Right lobe of liver (tissue), 6 donors: ENCODE measurements at places on chromosomes 4 and X. TPM values are rescaled to one million over a fixed set of nuclear protein-coding genes. Genes with fewer than 3 reads are reported as not detected.

DNA sequence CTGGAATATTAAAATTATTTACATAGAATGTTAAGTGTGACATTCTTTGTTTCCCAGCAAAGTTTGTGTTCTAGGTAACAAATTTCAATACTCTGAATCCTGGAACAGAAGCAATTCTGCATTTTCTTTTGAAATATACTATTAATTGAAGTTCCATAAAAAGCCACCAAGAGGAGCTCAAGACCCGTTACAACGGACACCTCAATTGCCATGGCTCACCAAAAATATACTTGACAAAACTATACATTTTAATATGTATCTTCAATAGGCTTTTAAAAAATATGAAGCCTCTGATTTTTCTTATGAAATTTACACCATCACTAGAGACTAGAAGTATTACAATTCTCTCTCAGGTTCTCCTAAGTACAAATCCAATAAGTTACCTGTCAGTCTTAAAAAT is 111.4 kb downstream of the NYX start:
- H3K36me3 ChIP-seq = no peaks in the 10 kb centered on the region
- no peak overlapping the region for H3K27ac ChIP-seq
- H3K27me3 ChIP-seq = no peaks in the 10 kb centered on the region
- no peaks in the 10 kb centered on the region for H3K4me1 ChIP-seq

DNA sequence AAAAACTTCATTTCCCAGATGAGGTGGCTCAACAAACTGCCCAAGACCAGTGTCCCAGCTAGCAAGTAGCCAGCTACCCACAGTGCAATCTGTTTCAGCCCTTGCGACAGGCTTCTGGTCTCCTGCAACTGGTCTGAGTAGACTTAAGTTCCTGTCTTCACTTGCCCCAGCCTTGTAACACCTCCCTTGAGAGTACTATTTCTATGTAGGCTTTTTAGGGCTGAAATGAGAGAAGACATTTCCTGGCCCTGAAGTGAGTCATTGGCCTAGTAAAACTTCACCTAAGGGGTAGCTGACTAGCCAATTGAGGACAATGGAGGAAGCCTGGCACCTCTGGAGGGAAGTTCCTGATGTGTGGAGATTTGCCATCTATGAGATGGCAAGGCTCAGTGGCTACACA is 80.1 kb upstream of the STIM2 start:
- no peaks in the 10 kb centered on the region for H3K4me1 ChIP-seq
- no peaks in the 10 kb centered on the region for H3K36me3 ChIP-seq
- no peak for DNase-seq
- no peak overlapping the region for H3K27ac ChIP-seq
- no peak overlapping the region for H3K4me3 ChIP-seq

- no peak overlapping the region for H3K27ac ChIP-seq
- H3K36me3 ChIP-seq = no peaks in the 10 kb centered on the region
- no peaks in the 10 kb centered on the region for H3K4me1 ChIP-seq
- H3K27me3 ChIP-seq = no peaks in the 10 kb centered on the region
These were observed 139.2 kb downstream of the PCDH18 start for GRCh38 chr4:137393044-137393443.

- no peaks in the 10 kb centered on the region for H3K4me1 ChIP-seq
- DNase-seq = no peak
- no peaks in the 10 kb centered on the region for H3K36me3 ChIP-seq
These were observed 505.4 kb upstream of the FAM241A start for GRCh38 chr4:111639876-111640275.

DNA sequence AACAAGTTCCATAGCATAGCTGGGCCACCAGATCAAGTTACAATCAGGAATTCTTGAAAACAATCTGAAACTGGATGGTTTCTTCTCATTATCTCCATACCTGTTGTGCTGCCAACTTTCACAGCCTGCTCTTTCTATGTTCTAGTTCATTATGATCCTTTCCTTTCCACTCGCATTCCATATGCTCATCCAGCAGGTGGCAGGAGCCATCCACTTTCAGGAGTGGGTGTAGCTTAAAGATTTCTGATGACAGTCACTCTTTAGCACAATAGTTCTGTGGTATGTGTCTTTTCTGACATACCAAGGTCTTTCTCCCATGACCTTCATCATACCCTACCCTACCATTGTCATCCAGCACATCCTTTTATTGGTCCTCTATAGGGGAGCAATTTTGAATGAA is 46.4 kb downstream of the PAGE2 start:
- peaks cover 3% of the 10 kb centered on the region for H3K27me3 ChIP-seq
- no peak overlapping the region for H3K27ac ChIP-seq
- DNase-seq = peak; percentile 56
- H3K36me3 ChIP-seq = no peaks in the 10 kb centered on the region
- H3K4me3 ChIP-seq = no peak overlapping the region

DNA sequence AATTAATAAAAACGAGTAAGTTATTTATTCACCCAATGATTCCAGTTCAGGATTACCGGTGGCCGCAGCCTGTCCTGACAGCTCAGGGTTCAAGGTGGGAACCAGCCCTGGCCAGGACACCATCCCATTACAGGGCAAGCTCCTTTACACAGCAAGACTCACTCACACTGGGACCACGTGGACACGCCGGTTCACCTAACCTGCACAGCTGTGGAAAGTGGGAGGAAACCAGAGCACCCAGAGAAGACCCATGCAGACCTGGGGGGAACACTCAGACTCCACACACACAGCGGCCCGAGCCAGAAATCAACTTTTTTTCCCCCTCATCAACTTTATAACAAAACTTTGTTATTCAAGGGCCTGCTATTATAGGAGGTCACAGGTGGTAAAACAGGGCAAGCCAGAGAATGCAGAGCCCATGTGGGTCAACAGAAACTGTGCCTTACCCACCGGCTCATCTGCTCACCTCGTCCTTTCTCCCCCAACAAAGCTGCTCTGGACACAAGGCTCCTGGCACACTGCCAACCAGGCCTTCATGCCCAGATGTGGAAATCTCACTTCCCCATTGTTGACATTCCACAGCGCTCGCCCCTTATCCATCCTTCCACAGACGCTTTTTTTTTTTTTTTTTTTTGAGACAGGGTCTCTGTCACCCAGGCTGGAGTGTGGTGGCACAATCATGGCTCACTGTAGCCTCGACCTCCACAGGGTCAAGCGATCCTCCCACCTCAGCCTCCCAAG is 8.0 kb upstream of the ODAPH start:
- no peak for DNase-seq
- no peaks in the 10 kb centered on the region for H3K27me3 ChIP-seq
- H3K36me3 ChIP-seq = no peaks in the 10 kb centered on the region
- no peak overlapping the region for H3K4me3 ChIP-seq

DNA sequence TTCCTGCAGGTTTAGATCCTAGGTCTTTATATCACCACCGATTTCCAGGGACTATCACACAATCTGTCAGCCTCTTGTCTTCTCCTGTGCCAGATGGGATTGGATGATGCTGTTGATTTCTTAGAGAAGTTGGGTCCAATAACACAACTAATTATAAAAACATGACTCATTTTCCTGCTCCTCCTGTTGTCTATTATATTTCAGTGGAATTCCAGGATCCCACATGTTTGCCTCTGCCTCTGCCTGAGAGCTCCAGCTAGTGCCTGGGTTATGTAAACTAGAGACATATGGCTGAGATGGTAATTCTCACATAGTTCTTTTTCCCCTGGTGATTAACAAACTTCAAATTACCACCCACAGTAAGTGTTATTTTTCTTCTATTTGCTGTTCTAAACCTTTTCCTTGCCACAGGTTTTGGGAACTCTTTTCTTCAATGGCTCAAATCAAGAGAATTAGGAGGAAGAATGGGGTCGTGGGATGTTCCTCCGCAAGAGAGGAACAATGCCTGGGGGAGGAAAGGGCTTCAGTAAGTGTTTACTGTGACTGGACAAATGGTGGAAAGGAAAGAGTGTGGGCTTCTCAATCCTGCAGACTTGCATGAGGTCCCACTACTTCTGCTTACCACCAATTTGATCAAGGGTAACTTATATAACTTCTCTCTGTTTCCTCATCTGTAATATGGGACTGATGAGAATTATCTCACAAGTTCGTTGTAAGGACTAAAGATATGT is 3.4 kb upstream of the HOPX start:
- H3K36me3 ChIP-seq = no peaks in the 10 kb centered on the region
- no peaks in the 10 kb centered on the region for H3K27me3 ChIP-seq
- H3K27ac ChIP-seq = no peak overlapping the region
- DNase-seq = no peak

DNA sequence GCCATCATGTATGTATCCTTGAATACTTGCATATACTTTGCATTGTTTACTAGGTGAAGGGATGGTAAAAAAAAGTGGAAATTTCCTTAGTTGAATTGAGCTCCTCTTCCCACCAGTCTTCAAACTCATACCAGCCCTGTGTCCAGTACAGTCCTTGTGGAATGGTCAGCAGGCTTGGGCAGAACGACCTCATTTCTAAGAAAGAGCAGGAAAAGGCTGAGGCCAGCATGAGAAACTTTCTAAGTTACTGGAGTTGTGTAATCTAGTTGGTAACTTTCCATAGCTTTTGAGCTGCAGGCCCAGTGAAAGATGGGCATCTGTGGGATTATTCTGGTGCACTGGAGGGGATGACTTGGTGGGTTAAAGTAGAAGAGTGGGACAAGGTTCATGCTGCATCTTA is 87.6 kb downstream of the DCUN1D4 start:
- H3K4me1 ChIP-seq = no peaks in the 10 kb centered on the region
- H3K27ac ChIP-seq = no peak overlapping the region
- no peak overlapping the region for H3K4me3 ChIP-seq
- no peak for DNase-seq

GRCh38 chr4:88822034-88822789 is 124.6 kb upstream of the NAP1L5 start:
- no peak for DNase-seq
- H3K27ac ChIP-seq = peak overlapping the region; percentile 79
- no peaks in the 10 kb centered on the region for H3K4me1 ChIP-seq
- H3K36me3 ChIP-seq = no peaks in the 10 kb centered on the region
- no peaks in the 10 kb centered on the region for H3K27me3 ChIP-seq
- peak overlapping the region; percentile 46 for H3K4me3 ChIP-seq

DNA sequence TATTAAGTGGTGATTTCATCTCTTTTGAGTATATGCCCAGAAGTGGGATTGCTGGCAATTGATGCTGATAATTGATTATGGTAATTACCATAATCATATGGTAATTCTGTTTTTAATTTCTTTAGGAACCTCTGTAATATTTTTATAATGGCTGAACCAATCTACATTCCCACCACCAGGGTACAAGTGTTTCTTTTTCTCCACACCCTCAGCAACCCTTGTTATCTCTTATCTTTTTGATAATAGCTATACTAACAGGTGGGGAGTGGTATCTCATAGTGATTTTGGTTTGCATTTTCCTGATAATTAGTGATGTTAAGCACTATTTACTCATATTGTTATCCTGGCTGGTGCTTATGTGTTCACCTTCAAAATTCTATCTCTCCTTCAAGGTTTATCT is 212.6 kb downstream of the FMR1NB start:
- H3K36me3 ChIP-seq = no peaks in the 10 kb centered on the region
- H3K27me3 ChIP-seq = no peaks in the 10 kb centered on the region
- no peak overlapping the region for H3K27ac ChIP-seq
- no peak for DNase-seq
- no peak overlapping the region for H3K4me3 ChIP-seq

- no peak overlapping the region for H3K4me3 ChIP-seq
- no peak overlapping the region for H3K27ac ChIP-seq
- no peaks in the 10 kb centered on the region for H3K36me3 ChIP-seq
- H3K27me3 ChIP-seq = no peaks in the 10 kb centered on the region
These were observed 11.2 kb upstream of the RNF4 start for GRCh38 chr4:2457481-2458295.

DNA sequence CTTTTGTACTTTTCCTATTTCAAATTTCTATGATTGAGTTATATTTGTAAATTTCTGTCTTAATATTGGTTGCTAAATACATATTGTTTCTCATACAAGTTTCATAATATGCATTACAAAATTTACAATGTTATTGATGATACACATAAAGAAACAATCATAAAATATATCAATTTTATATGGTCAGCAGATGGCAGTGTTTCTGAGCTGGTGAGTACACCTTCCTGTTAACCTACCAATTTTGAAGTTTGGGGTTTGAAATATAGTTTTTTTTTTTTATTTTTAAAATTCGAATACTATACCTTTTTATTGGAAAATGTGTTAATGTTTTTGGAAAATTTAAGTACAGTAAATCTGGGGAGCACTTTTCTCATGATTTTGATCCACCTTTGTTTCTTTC is 1953.1 kb upstream of the ADGRL3 start:
- H3K4me3 ChIP-seq = no peak overlapping the region
- no peak overlapping the region for H3K27ac ChIP-seq
- H3K27me3 ChIP-seq = no peaks in the 10 kb centered on the region

DNA sequence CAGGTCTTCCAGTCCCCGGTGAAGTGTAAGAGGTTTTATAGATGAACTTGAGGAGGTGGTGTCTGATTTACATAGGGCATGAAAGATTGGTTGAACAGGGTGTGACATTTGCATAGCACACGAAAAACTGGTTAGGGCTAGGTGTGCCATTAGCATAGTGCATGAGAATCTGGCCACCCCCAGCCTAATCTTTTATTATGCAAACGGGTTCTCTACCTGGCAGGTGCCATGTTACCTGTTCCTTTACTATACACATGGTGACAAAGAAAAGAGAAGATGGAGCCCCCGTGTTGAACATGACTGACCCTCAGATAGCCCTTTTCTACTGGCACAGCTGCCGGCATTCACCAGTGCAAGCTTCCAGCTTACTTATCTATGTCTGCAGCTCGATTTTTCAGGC is 71.0 kb downstream of the UCHL1 start:
- no peaks in the 10 kb centered on the region for H3K36me3 ChIP-seq
- H3K4me1 ChIP-seq = no peaks in the 10 kb centered on the region
- no peak overlapping the region for H3K4me3 ChIP-seq
- no peaks in the 10 kb centered on the region for H3K27me3 ChIP-seq
- no peak overlapping the region for H3K27ac ChIP-seq

GRCh38 chr4:147693218-147693617 is 9.3 kb upstream of the PRMT9 start:
- H3K36me3 ChIP-seq = no peaks in the 10 kb centered on the region
- H3K27me3 ChIP-seq = no peaks in the 10 kb centered on the region
- no peak for DNase-seq
- no peak overlapping the region for H3K27ac ChIP-seq

- H3K27ac ChIP-seq = no peak overlapping the region
- no peak for DNase-seq
- H3K4me1 ChIP-seq = no peaks in the 10 kb centered on the region
- H3K4me3 ChIP-seq = no peak overlapping the region
- H3K36me3 ChIP-seq = no peaks in the 10 kb centered on the region
These were observed 412.3 kb upstream of the CXorf51A start for GRCh38 chrX:147226801-147227200.

SMS gene
- total RNA-seq = 24.1 TPM

NSG1 gene
- not detected for total RNA-seq

CT45A2 gene
- not detected for total RNA-seq

STEEP1 gene
- total RNA-seq = 5.7 TPM

MAGEC3 gene
- not detected for total RNA-seq

SLC6A14 gene
- not detected for total RNA-seq

USP17L17 gene
- total RNA-seq = not detected

VCX gene
- total RNA-seq = not detected

TKTL1 gene
- total RNA-seq = not detected

DACH2 gene
- total RNA-seq = not detected

JCHAIN gene
- total RNA-seq = 22.8 TPM
